Thoracic aorta (tissue), 2 donors: ENCODE measurements at places on chromosomes 2 and 18.

GRCh38 chr2:240573071-240573515 is 4.8 kb downstream of the RNPEPL1 start:
- no peak for DNase-seq

DNA sequence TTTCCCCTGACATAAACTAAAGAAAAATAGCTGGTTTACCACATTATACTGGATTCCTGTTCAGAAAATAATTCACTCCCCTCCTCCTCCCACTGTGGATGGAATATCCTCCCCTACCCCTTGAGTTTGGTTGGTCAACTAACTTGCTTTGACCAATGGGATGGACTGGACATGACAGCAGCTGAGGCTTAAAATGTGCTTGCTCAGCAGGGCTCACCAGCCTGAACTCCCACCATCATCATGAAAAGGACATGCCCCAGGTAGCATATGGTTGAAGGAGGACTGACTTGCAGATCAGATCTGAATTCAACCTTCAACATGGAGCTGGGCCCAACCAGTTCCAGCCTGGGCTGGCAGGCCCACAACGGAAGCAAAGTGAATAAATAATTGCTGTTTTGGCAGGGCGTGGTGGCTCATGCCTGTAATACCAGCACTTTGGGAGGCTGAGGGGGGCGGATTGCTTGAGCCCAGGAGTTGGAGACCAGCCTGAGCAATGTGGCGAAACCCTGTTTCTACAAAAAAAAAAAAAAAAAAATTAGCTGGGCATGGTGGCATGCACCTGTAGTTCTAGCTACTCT is 284.4 kb downstream of the AFF3 start:
- DNase-seq: no peak

GRCh38 chr18:8045884-8046281 is 478.8 kb downstream of the PTPRM start:
- no peak for DNase-seq

- no peak for DNase-seq
Observed at GRCh38 chr2:101431486-101431885, 43.4 kb downstream of the RFX8 start.

GRCh38 chr18:3709205-3709604 is 259.2 kb downstream of the TGIF1 start:
- no peak for DNase-seq

- DNase-seq: no peak
Observed at GRCh38 chr2:3738454-3738853, 35.1 kb downstream of the DCDC2C start.

DNA sequence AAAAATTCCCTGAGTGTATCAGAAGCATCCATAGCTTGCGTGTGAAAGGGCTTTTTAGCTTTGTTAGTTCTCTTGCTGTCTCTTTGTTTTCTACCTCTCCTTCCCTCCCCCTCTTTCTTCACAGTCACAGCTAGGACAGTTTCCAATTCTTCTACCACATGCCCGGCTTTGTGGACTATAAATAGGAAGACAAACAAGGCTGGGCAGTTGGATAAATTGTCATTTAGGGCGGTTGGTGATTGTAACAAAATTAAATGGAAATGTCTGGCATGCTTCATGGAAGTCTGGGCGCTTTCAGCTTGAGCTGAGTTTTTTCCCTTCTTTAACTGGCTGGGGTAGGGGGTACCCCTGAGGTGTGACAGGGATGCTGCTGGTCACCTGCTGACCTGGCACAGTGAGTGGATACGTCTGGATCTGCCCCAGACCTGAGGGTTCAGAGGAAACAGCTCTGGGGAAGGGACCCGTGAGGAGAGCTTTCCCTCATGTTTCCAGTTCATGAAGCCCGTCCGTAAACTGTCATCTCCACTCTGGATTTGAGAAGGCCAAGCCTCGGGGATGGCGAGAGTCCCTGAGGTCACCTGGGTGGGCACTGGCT is 29.0 kb upstream of the GIGYF2 start:
- DNase-seq: no peak
